ENCODE measurements at places on chromosomes 3 and 15. TPM values are rescaled to one million over a fixed set of nuclear protein-coding genes. Genes with fewer than 3 reads are reported as not detected.

GRCh38 chr3:155805204-155805801 is 775 bp downstream of the C3orf33 start:
- H3K4me1 ChIP-seq: peaks cover 3% of the 10 kb centered on the region
- H3K27ac ChIP-seq: no peak overlapping the region
- H3K4me3 ChIP-seq: peak overlapping the region; percentile 75

GRCh38 chr15:69093127-69093526 is 67.3 kb upstream of the GLCE start:
- peak; percentile 90 for DNase-seq
- no peak overlapping the region for H3K4me3 ChIP-seq
- no peaks in the 10 kb centered on the region for H3K36me3 ChIP-seq
- peaks cover 56% of the 10 kb centered on the region for H3K4me1 ChIP-seq
- H3K27me3 ChIP-seq: no peaks in the 10 kb centered on the region

Gene CD96
- 0.22 TPM for total RNA-seq

- peak; percentile 32 for DNase-seq
- no peaks in the 10 kb centered on the region for H3K27me3 ChIP-seq
- H3K36me3 ChIP-seq: no peaks in the 10 kb centered on the region
- H3K27ac ChIP-seq: no peak overlapping the region
- no peak overlapping the region for H3K4me3 ChIP-seq
Measured at GRCh38 chr3:43411429-43411828, 125.1 kb downstream of the SNRK start.

DNA sequence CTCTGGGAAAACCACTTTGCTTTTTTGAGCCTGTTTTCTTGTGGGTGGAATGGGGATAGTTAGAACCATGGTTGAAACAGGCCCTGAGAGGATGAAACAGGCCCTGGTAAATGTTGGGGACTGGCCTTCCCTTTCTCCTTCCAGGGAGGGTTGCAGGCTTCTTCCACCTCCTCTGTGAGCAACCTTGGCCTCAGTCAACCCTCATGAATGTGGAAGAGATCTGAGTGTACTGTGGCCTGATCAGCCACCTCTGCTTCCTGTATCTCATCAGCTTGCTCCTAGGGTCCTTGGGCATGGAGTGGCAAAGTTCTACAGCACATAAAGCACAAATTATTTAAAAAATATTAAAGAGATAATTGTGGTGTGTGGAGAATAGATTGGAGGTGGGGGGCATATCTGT is 17.6 kb upstream of the TRH start:
- H3K27ac ChIP-seq: no peak overlapping the region
- no peaks in the 10 kb centered on the region for H3K36me3 ChIP-seq
- DNase-seq: no peak
- no peak overlapping the region for H3K4me3 ChIP-seq
- H3K27me3 ChIP-seq: peaks cover 3% of the 10 kb centered on the region

Gene EFCAB12
- 0.04 TPM for total RNA-seq

- peaks cover 22% of the 10 kb centered on the region for H3K36me3 ChIP-seq
- H3K4me1 ChIP-seq: peaks cover 8% of the 10 kb centered on the region
- H3K27ac ChIP-seq: no peak overlapping the region
- DNase-seq: no peak
Measured at GRCh38 chr3:111917300-111917699, 58.2 kb downstream of the PHLDB2 start.
